SK-N-DZ (cell line): ENCODE measurements at places on chromosomes 7 and 10.

- peak; percentile 90 for DNase-seq
These were observed 875 bp upstream of the DDIT4 start for GRCh38 chr10:72272689-72273409.

GRCh38 chr10:96984541-96985131, 152.5 kb downstream of the LCOR start:
- no peak for DNase-seq

DNA sequence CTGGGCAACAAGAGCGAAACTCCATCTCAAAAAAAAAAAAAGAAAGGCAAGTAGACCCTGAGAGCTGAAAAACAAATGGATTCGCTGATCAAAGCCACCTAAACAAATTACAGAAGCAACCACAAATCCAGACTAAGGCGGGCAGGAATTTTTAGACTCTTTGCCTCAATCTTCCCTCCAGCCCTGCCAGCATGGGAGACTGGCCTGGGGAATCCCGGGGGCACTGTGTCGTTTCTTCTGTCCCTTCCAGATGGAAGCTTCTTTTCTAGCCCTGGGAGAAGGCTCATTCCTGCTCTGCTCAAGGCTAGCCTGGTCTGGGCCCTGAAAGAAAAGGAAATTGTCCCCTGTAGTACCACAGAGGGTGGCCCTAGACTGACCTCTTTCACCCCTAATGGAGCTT, 15.6 kb upstream of the SERPINE1 start:
- no peak for DNase-seq

- no peak for DNase-seq
These were observed 89.4 kb upstream of the GPR26 start for GRCh38 chr10:123576706-123577105.

DNA sequence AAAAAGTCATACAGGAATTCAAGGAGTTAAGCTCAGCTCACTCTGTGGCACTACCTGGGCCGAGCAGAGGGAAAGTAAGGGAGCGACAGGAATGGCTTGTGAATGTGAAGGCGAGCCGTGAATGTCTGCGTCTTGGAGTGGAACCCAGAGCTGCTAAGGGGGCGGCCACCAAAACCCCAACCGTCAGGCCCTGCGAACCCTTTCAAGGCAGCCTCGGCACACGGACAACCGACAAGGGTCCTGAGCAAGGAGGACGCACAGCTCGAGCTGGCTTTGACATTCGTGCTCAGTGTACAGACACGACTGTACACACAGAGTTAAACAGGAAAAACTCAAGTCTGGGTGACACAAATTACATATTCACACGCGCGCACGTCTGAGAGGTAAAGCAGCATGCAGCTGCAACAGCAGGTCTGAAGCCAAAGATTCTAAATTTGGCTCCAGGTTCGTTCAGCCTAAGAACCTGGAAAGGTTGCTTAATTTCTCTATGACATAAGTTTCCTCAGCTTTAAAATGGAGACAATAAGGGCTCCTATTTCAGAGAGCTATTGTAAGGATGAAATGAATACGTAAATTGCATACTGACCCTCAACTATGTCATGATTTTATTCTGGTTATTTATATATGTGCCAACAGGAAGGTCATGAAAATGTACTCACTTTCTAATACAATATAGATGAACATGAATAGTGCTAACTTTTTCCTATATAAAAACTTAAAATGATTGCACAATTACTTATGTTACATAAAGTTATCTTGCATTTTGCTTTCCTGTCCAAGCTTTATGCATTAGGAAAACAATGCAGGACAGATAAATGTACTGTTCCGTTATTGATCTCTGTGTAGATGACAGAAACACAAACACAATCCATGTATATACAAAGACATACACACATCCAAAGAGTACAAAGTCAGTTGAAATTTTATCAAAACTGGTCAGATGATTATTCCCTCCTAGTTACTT, 192.9 kb downstream of the ZMYND11 start:
- DNase-seq = no peak
